ENCODE measurements at places on chromosomes 4 and X.
A peak's percentile ranks its signal among the peaks of the same experiment; 100 is the strongest.

DNA sequence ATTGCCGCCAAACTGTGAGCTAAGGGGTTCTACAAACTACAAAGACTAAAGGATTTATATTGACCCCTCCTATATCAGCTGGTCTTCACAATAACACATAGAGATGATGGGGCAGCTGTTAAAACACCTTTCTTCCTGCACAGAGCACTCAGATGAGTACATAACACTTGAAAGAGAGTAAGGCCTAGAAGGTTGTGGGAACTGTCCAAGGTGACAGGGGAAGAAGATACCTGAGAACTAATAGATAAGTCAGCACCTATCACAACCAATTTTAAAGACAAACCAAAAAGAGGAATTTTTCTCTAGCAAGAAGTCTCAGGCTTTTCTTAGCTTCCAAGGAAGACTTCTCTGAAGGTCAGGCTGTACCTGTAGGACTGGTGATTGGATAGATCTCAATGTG, 19.1 kb upstream of the CXCL6 start:
- no peak for DNase-seq

GRCh38 chr4:77110730-77111129, 34.9 kb upstream of the CCNI start:
- DNase-seq, result no peak

- peak; percentile 37 for DNase-seq
These were observed at the start of gene FAM47E for GRCh38 chr4:76251441-76252270. Gene FAM47E, plus strand, starts transcription at chr4:76251721. Its CDS starts 26 bp downstream, at chr4:76251747.

DNA sequence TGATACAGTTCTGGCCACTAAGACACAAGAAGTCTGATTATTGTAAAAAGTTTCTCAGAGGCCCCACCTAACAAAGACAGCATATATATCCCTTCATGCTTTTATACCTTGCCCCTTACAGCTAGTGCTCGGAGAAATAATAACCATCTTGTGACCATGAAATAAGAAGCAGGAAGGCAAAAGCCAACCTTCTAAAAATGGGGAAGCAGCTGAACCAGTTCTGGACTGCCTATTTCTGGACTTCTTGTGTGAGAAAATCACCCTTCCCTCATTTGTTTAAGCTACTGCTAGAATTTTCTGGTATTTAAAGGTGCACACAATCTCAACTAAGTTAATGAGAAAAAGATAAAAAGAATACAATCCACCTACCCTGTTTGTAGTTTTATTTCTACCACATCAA, 87.5 kb downstream of the CNOT6L start:
- DNase-seq, result no peak

DNA sequence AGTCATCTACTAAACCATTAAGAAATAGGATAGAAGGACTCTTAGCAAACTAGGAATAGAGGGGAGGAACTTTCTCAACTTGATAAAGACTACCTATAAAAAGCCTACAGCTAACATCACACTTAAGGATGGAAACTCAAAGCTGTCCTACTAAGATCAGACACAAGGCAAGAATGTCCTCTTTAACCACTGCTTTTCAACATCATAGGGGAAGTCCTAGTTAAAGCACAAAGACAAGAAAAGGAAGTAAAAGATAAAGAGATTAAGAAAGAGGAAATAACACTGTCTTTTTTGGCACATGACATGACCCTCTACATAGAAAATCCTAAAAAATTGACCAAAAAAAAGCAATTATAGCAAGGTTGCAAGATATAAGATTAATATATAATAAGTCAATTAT, 136.6 kb downstream of the FBXW7 start:
- no peak for DNase-seq

DNA sequence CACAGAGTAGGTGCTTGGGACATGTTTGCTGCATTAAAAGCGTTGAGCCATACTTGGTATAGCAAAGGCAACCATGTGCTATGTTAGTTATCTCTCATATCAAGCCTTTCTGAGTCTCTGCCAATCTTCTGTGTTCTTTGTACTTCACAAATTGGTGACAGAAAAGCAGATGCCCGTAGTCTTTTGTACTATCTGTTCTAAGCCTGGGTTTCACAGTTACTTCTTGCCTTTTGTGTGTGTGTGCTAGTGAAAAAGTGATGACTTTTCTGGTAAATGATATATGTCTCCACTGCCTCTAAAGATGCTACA, 16.1 kb upstream of the KLHL2 start:
- no peak for DNase-seq

- no peak for DNase-seq
These were observed 98.7 kb upstream of the GRIA3 start for GRCh38 chrX:123085311-123085940.

GRCh38 chrX:16832301-16832700, 37.9 kb downstream of the RBBP7 start:
- no peak for DNase-seq

DNA sequence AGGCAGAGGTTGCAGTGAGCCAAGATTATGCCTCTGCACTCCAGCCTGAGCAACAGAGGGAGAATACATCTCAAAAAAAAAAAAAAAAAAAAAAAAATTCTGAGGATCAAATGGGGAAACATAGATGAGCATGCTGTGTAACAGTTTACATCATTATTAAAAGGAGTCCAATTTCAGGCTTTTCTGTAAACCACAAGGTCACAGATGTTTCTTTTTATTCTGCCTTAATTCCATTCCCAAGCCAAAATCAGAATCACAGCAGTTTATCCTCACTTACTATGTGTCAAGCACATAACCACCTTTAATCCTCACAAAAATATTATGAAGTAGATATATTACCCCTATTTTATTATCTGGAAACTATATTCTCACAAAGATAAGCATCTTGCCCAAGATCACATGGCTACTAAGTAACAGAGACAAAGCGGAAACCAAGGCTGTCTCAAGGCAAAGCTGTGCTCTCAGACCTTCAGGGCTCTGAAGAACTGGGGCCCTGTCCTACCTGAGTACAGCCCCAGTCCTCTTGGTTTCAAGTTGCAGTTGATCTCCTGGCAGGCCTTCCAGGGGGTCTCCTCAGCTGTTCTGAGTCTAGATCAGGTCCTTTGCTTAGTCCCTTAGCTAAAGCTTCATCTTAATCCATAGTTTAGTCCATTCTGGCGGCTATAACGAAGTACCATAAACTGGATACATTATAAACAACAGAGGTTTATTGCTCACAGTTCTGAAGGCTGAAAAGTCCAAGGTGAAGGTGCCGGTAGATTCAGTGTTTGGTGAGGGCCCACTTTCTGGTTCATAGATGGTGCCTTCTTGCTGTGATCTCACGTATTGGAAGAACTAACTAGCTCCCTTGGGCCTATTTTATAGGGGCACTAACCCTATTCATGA, 141.3 kb downstream of the PALLD start:
- no peak for DNase-seq

- DNase-seq, result no peak
These were observed 419.5 kb downstream of the HNRNPD start for GRCh38 chr4:81954271-81954670.

GRCh38 chr4:123667496-123667895, 270.9 kb downstream of the SPRY1 start:
- DNase-seq, result no peak

GRCh38 chrX:22481436-22481835, 208.7 kb downstream of the CBLL2 start:
- no peak for DNase-seq

DNA sequence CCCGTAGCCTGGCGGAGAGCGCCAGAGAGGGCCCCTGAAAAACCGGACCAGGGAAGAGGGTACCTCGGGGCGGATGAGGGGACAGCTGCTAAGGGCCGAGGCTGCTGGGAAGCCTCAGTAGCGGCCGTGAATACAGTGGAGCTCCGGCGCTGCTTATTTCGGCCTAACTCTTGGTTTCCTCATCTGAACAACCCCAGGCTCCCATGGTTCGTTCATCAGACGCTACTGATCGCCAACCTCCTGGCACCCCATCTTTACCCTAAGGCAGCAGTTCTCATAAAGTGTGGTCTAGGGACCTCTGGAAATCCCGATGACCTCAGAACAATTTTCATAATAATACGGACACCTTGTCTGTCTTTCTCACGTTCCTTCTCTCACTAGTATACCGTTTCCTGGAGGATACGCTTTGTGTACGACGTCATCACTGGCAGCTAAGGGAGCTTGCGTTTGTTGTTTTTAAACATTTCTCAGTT, 645 bp upstream of the RAB28 start:
- no peak for DNase-seq

GRCh38 chr4:94354474-94354896, 11.8 kb upstream of the HPGDS start:
- DNase-seq, result no peak

DNA sequence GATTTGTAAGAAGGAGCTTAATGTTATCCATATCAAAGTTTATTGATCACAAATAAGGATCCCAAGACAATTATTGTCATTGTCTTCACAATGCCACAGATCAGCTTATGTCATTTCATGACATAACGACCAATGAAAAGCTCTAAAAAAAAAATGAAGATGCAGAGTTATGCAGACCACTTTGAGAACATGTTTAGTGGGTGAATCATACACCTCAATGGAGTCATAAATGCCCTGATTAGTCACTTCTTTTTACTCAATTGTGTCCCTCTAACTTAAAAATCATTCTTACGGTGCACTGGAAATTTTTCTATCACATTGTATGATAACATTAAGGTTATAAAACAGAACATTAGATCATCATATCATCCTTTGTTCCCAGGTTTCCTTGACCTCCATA, 87.6 kb upstream of the GABRG1 start:
- DNase-seq, result no peak

DNA sequence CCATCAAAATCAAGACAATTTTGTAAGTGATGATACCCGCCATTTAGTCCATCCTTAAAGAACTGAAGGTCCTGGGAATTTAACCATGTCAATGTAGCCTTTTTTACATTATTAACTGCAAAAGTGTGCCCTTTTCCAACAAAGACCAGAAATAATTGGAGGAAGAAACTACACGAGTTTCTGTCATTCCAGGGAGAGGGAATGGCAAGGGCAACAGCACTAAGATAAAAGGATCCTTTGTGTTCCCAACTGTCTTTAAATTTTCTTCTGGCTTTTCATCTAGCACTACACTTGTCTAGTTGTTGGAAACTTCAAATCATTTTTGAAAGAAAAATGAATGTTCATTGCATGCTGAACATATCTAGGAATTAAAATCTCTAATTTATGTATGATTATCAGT, 286.2 kb downstream of the GALNTL6 start:
- no peak for DNase-seq

GRCh38 chr4:187504974-187505797, 490.4 kb upstream of the ZFP42 start:
- no peak for DNase-seq

- DNase-seq, result no peak
These were observed 2353.6 kb downstream of the PCDH7 start for GRCh38 chr4:33073811-33074210.

- no peak for DNase-seq
These were observed 90.4 kb upstream of the VCX3B start for GRCh38 chrX:8374041-8374825.

- peak; percentile 1 for DNase-seq
These were observed 91.3 kb upstream of the WDR44 start for GRCh38 chrX:118254611-118255010.

GRCh38 chr4:25088093-25088952, 57.6 kb upstream of the LGI2 start:
- peak; percentile 61 for DNase-seq

GRCh38 chr4:28350485-28350884, 1489.8 kb downstream of the STIM2 start:
- DNase-seq, result no peak

DNA sequence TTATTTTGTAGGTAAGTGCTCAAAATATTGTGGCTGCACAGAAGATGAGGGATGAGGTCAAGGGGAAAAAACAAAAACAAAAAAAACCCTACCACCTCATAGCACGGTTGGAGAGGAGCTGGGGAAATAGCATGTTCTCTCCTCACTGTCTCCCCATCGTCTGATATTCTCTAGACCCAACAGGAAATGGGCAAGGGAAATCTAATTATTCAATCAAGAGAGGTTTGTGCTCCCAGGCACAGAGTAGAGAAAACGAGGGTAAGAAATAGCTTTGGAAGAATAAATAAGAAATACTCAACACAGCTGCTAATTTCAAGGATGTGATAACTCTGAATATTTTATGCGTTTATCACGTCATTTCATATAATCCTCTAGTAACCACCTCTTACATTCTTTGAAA, 619.2 kb upstream of the GNPDA2 start:
- DNase-seq, result no peak

- DNase-seq, result no peak
These were observed 188.4 kb downstream of the SLC7A11 start for GRCh38 chr4:138053641-138054301.

DNA sequence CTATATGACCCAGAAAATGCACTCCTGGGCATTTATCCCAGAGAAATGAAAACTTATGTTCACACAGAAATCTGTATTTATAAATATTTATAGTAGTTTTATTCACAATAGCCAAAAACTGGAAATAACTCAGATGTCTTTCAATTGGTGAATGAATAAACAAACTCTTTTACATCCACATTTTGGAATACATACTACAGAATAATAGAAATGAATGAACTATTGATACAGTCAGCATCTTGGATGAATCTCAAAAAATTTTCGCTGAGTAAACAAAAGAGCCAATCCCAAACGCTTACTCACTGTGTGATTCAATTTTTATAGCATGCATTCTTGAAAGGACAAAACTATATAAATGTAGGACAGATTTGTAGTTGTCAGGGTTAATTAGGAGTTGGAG, 75.1 kb upstream of the HTR2C start:
- no peak for DNase-seq

- no peak for DNase-seq
These were observed 2.7 kb downstream of the TMEM255A start for GRCh38 chrX:120308558-120308957.

GRCh38 chrX:107659768-107660167, 31.5 kb downstream of the PRPS1 start:
- DNase-seq, result peak; percentile 8

DNA sequence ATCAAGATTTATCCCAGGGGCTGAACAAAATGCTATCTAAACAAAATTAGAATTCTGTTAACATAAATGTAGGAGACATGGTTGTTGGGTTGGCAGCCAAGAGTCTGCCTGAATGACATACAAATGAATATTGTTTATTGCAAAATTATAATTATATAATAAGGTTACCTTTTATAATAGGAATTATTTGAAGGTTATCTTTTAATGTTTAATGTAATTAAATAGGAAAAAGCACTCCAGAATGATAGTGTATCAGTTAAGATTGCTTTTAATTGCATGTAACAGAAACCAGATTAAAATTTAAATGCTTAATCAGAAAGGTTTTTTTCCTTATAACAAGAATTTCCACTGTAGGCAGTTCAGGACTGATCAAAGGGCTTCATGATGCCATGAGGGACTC, 42.0 kb upstream of the STPG2 start:
- DNase-seq, result no peak

DNA sequence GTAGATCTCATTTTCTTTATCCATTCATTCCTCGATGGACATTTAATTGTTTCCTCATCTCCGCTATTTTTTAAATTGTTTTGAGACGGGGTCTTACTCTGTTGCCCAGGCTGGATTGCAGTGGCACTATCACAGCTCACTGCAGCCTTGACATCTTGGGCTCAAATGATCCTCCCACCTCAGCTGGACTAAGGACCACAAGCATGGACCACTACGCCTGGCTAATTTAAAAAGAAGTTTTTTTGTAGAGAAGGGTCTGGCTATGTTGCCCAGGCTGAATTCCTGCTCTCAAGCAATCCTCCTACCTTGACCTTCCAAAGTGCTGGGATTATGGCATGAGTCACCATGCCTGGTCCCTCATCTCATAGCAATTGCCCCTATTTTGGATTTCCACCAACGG, 7.0 kb upstream of the TRIML1 start:
- no peak for DNase-seq

Data from caudate nucleus (tissue), 63 donors.